ENCODE measurements at places on chromosomes 7 and 10. TPM values are rescaled to one million over a fixed set of nuclear protein-coding genes. Genes with fewer than 3 reads are reported as not detected.

DNA sequence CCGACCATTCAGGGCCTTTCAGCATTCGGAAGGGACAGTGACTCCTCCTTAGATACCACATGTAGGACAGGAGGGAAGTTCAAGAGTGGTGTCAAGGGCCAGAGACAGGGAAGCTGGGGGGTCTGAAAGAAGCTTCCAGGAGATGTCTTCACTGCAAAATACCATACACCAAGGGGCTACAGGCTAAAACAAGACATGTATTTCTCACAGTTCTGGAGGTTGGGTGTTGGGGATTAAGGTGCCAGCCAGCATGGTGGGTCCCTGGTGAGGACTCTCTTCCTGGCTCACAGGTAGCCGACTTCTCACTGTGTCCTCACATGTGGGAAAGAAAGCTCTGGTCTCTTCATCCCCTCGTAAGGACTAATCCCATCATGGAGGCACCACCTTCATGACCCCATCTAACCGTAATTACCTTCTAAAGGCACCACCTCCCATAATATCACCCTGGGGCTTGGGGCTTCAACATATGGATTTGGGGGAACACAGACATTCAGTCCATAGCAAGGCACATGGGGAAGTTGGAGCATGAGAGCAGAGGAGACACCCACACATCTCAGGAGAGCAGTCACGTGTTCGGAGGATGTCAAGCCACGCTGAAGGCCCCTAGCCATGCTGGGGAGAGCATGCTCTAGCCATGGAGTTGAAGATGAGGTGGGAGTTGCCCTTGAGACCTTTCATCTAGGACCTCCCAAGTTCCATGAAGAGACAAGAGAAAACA, 73.9 kb upstream of the GDF10 start:
- no peak overlapping the region for H3K27ac ChIP-seq
- no peak for DNase-seq

- H3K27ac ChIP-seq, result peak overlapping the region; percentile 99
- DNase-seq, result no peak
- peaks cover 18% of the 10 kb centered on the region for H3K36me3 ChIP-seq
- no peaks in the 10 kb centered on the region for H3K27me3 ChIP-seq
- H3K4me3 ChIP-seq, result no peak overlapping the region
Observed at GRCh38 chr10:103888113-103888841, 29.7 kb downstream of the STN1 start.

DNA sequence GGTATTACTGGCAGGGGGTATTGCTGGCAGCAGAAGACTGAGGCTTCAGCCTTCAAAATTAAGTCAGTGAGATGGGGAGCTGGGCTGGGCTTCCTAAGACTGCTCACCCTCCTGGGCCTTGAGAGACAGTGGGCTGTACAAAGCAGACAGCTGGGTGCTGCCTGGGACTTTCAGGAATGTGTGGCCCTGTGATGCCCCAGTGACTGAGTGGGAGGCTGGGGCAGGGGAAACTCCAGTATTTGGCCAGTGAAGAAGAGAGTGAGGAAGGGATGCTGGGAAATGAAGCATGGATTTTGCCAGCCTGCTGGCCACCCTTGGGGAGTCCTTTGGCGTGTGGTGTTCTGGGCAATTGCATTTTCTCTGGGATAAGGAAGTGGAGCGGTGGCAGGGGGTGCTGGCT, 442 bp downstream of the ANKRD2 start:
- no peaks in the 10 kb centered on the region for H3K27me3 ChIP-seq
- no peak for DNase-seq
- H3K36me3 ChIP-seq, result no peaks in the 10 kb centered on the region
- no peak overlapping the region for H3K4me3 ChIP-seq
- H3K4me1 ChIP-seq, result peaks cover 60% of the 10 kb centered on the region

DNA sequence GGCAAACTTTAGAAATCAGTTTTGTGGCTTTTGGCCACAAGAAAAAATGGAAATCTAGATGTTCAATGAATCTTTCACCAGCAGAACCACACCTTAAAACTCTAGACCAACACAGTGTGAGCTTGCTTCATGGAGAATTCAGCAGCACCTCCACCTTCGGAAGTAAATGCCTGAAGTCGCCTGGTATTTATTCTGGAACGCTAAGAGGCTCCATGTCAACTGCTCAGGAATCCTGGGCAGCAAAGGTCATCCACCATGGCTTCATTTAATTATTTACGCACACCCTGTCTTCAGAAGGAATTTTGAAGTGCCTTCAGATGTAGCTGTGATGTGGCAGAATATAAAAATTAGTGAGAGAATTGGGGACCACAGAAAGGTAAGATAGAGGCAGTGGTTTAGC, 167.7 kb downstream of the GFRA1 start:
- no peak overlapping the region for H3K4me3 ChIP-seq
- no peak overlapping the region for H3K27ac ChIP-seq
- H3K36me3 ChIP-seq, result no peaks in the 10 kb centered on the region
- H3K4me1 ChIP-seq, result no peaks in the 10 kb centered on the region

- H3K27me3 ChIP-seq, result no peaks in the 10 kb centered on the region
- no peaks in the 10 kb centered on the region for H3K4me1 ChIP-seq
- no peak overlapping the region for H3K4me3 ChIP-seq
Observed at GRCh38 chr7:84624527-84624926, 429.9 kb upstream of the SEMA3A start.

GRCh38 chr7:120951826-120952225, 1.2 kb downstream of the ING3 start:
- peak overlapping the region; percentile 93 for H3K27ac ChIP-seq
- DNase-seq, result no peak
- peaks cover 24% of the 10 kb centered on the region for H3K4me1 ChIP-seq

DNA sequence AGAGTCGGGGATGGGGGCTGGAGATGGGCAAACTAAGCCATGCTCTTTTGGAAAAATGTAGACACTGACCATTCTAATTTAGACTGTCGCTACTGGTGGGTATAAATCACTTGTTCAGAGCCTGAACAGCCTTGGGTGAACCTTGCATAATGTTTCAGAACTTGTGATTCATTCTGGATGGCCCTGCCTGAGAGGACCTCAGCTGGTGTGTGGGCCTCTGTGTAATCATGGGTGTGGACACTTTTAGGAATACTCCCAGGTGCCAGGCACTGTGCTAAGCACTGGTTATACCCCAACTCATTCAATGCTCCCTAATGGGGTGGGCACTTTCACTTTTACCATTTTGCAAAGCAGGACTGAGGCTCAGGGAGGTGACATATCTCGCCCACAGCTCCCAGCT, 26.8 kb upstream of the TM9SF3 start:
- H3K27ac ChIP-seq, result no peak overlapping the region
- DNase-seq, result no peak

- no peak overlapping the region for H3K27ac ChIP-seq
- 0 out of 2 replicates have a peak, but pooled peaks cover 3% of the 10 kb centered on the region for H3K27me3 ChIP-seq
- H3K36me3 ChIP-seq, result no peaks in the 10 kb centered on the region
- H3K4me1 ChIP-seq, result no peaks in the 10 kb centered on the region
Observed at GRCh38 chr10:111077785-111078504, 1.1 kb downstream of the ADRA2A start.

GRCh38 chr7:66183700-66184099, 21.4 kb upstream of the TPST1 start:
- no peaks in the 10 kb centered on the region for H3K27me3 ChIP-seq
- no peaks in the 10 kb centered on the region for H3K4me1 ChIP-seq
- no peak overlapping the region for H3K27ac ChIP-seq
- no peak for DNase-seq
- H3K4me3 ChIP-seq, result no peak overlapping the region

DNA sequence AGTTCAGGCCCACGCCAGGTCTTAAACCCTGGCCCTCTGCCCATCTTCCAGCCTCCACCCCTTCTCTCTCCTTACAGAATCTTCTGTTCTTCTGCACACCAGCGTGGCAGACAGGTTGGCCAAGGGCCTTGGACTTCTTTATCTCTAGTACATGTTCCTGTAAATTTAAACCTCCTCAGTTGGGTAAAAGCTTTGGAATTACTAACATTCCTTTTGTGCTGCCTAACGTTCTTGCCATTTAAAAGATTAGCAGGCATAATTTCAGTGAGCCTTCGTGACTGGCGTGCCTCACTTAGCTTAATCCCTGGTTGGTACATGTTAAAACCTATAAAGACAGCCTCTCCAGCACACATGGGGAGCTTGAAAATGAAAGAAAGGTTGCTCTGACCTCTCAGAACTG, 192.2 kb downstream of the CUX1 start:
- H3K4me1 ChIP-seq, result no peaks in the 10 kb centered on the region
- H3K36me3 ChIP-seq, result no peaks in the 10 kb centered on the region
- no peak overlapping the region for H3K27ac ChIP-seq

GRCh38 chr7:38051786-38052185, 126.3 kb upstream of the STARD3NL start:
- H3K36me3 ChIP-seq, result no peaks in the 10 kb centered on the region
- no peak for DNase-seq
- no peak overlapping the region for H3K4me3 ChIP-seq
- peaks cover 3% of the 10 kb centered on the region for H3K27me3 ChIP-seq
- H3K27ac ChIP-seq, result no peak overlapping the region
- no peaks in the 10 kb centered on the region for H3K4me1 ChIP-seq

Gene TECPR1
- 27.4 TPM for total RNA-seq

Gene CFAP43
- total RNA-seq, result 6.0 TPM

DNA sequence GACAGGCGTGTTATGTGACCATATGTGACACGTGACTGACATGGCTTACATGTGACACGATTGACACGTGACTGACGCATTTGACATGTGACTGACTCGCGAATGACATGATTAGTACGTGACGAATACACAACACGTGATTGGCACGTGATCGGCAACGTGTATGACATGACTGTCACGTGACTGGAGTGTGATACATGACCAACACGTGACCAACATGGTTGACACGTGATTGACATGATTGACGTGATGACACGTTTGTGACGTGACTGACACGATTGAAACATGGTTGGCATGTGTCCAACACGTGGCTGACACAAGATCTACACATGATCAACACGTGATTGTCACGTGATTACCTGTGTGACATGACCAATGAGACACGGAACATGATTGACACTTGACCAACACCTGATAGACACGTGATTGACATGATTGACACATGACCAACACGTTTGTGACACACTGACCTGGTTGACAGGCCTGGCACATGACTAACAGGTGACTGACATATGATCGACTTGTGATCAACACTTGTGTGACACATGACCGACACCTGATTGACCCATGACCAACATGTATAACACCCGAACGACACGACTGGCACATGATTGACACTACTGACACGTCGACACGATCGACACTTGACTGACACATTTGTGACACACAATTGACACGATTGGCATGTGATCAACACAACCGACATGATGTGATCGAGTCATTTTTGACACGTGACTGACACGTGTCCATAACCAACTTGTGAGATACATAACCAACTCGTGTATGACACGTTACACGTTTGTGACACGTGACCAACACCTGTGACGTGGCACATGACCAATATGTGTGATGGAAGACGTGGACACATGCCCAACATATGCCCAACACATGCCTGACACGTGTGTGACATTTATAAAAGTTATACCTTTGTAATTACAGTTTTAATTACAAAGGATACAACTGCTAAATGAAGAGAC, 21.1 kb downstream of the CRPPA start:
- DNase-seq, result no peak
- H3K4me3 ChIP-seq, result no peak overlapping the region
- no peaks in the 10 kb centered on the region for H3K4me1 ChIP-seq
- H3K36me3 ChIP-seq, result peaks cover 10% of the 10 kb centered on the region

DNA sequence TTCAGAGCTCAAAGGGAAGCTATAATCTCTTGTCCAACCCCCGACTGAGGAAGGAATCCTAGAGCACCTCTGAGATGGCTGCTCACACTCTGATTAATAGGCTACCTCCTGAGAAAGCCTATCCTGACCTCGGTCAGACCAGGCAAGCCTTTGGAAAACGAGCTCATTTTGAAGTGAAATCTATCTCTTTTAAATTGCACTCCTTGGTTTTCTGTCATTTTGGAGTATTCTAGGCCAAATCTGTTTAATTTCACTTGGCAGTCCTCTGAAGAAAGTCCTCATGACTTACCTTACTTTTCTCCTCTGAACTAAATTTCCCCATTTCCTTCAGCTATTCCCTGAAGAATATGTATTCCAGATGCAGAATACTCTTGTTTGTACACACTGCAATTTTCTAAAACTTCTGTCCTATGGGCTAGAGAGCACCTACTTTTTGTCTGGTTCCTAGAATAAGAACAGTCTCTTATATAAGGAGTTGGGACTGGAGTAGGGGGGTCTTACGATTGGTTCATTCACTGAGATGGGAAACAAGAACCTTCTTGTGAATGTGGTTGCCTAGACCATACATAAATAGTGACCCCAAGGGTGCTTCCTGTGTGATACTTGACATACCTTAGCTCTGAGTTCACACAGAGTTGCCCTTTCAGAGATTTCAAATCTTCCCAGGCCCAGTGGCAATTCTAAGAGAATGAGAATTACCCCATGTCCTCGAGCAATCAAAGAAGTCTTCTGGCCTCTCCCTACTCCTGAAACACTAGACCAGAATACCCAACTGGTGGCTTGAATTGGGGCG, 31.9 kb upstream of the HPS1 start:
- H3K36me3 ChIP-seq, result no peaks in the 10 kb centered on the region
- H3K27me3 ChIP-seq, result no peaks in the 10 kb centered on the region

- H3K27ac ChIP-seq, result no peak overlapping the region
- no peak for DNase-seq
- no peaks in the 10 kb centered on the region for H3K4me1 ChIP-seq
- no peaks in the 10 kb centered on the region for H3K36me3 ChIP-seq
- H3K4me3 ChIP-seq, result no peak overlapping the region
Observed at GRCh38 chr10:9824631-9825071, 1193.0 kb upstream of the CELF2 start.

DNA sequence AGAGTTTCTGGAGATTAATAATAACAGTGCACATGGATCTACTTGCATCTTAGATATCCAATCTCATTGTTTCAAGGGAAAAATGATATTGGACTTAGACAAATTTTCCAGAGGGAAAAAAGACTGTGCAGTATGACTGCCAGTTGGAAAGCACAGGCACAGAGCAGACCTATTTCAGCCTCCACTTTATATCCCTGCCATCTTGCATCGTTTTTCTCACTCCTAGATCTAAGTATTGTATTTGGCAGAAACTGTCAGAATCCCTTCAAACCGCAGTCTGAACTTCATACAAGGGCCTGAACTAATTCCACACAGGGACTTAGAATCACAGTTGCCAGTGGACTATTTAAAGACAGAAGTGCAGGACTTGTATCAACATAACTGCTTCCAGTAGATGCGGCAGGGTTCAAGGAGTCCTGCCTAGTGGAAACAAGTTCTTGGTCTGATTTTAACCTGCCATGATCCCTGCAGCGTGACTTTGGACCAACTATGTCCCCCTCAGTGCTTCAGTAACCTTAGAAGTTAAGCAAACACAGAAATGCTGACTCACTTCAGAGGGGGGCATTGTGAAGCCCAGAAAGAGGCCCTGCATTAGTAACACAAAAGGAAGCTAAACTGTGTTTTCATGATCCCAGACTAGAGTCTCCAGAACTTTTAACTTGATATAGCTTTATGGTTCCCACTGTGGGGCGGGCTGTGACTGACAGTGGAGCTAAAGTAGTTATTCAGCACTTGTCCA, 95.7 kb upstream of the PALS2 start:
- no peaks in the 10 kb centered on the region for H3K27me3 ChIP-seq
- peak; percentile 37 for DNase-seq
- H3K27ac ChIP-seq, result peak overlapping the region; percentile 61
- no peaks in the 10 kb centered on the region for H3K36me3 ChIP-seq
- peaks cover 19% of the 10 kb centered on the region for H3K4me1 ChIP-seq

- H3K4me3 ChIP-seq, result no peak overlapping the region
- no peaks in the 10 kb centered on the region for H3K36me3 ChIP-seq
- H3K27me3 ChIP-seq, result no peaks in the 10 kb centered on the region
- peaks cover 47% of the 10 kb centered on the region for H3K4me1 ChIP-seq
- DNase-seq, result peak; percentile 60
Observed at GRCh38 chr10:47165711-47166404, 134.1 kb upstream of the GDF10 start.
